Esophagus muscularis mucosa (tissue), 4 donors: ENCODE measurements at places on chromosomes 11 and 22. TPM values are rescaled to one million over a fixed set of nuclear protein-coding genes. Genes with fewer than 3 reads are reported as not detected.

DNA sequence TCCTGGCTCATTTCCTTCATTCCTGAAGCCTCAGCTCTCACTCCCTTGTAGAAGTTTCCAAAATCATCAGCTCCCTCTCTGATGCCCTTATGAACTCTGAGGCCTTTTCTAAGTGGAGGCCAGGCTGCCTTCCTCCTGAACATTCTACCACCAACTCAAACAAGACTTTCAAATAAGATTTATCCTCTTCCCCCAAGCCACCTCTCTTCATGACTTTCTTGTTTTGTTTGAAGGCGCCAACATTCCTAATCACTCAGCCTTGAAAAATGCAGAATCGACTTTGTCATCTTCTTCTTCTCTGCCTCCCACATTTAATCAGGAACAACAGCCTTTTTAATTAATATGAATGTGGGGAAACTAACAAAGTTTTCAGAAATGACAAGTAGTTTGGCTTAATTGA lies 927.9 kb downstream of the OPCML start:
- no peak for DNase-seq

GRCh38 chr11:45333001-45333971 lies 47.1 kb upstream of the SYT13 start:
- peak; percentile 87 for DNase-seq

DNA sequence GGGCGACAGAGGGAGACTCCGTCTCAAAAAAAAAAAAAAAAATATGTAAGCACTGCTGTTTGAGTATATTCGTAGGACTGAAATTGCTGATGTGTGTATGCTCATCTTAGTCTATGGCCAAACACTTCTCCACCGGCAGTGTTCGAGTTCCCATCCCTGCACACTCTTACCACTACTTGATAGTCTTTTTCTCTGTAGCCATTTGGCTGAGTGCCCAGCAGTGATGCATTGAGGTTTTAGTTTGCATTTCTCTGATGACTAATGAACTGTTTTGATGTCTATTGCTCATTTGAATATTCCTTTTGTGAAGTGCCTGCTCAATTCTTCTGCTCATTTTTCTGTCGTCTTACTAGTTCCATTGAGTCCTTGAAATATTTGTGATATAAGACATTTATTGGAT lies 1.9 kb downstream of the TIRAP start:
- DNase-seq, result no peak

- DNase-seq, result peak; percentile 53
These were observed 112.3 kb downstream of the IGLL1 start for GRCh38 chr22:23467721-23468294.

DNA sequence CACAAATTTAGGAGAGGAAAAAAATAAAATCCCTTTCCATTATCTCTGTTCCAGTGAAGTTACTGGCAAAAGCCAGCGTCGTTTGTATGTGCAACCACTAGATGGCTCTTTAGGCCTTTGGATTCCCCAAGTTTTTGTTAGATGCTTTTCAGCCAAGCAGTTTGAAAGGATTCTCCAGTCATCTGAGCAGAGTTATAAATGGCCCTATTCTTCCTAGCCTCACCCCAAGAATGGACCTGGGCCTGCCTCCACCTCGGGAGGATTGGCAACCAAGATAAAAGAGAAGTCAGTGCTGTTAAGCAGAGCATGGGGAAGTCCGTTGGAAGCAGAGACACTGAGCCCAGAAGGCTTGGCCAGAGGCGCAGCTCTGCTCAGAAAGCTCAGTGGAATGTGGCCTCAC lies 15.4 kb downstream of the FAM181B start:
- DNase-seq, result no peak

DNA sequence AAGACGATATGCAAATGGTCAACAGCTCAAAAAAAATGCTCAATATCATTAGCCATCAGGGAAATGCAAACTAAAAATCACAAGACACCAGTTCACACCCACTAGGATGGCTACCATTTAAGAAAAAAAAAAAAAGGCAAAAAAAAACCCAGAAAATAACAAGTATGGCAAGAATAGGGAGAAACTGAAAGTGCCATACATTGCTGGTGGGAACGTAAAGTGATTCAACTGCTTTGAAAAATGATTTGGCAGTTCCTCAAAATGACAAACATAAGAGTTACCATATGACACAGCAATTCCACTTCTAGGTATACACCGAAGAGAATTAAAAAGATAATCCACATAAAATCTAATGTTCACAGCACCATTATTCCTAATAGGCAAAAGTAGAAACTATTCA lies 47.5 kb downstream of the PICALM start:
- DNase-seq, result no peak

The JHY gene
- 11.1 TPM for total RNA-seq

DNA sequence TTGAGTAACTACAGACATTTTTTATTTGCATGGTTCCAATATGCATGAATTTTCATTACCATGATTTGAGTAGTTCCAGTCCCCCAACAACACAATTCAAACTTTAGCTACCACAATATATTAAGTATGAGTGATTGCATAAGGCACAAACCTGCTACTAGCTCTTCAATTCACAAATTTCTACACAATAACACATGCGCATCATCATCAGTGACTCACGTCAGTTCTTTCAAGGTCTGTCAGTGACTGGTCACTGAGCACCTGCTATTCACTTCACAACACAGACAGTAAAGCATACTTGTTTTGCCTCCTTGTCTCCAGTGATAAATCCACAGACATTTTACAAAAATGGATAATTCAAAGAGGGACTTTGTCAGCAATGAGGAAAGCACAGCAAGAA lies 435.1 kb upstream of the CCDC90B start:
- no peak for DNase-seq

The LARGE1 gene
- total RNA-seq, result 48.4 TPM
